T-helper 22 cell (primary cell): ENCODE measurements at places on chromosomes 11 and 22.

DNA sequence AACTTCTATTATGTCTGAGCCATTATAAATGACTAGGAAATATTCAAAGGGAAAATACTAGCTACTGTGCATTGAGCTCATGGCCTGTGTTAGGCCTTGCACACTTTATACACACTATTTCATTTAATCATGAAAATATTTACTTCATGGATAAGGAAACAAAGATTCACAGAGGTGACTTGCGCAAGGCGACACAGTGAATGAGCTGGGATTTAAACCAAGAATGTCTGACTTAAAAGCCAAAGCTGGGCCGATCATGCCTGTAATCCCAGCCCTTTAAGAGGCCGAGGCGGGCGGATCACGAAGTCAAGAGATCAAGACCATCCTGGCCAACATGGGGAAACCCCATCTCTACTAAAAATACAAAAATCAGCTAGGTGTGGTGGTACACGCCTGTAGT is 231.5 kb downstream of the MIAT start:
- DNase-seq, result no peak

DNA sequence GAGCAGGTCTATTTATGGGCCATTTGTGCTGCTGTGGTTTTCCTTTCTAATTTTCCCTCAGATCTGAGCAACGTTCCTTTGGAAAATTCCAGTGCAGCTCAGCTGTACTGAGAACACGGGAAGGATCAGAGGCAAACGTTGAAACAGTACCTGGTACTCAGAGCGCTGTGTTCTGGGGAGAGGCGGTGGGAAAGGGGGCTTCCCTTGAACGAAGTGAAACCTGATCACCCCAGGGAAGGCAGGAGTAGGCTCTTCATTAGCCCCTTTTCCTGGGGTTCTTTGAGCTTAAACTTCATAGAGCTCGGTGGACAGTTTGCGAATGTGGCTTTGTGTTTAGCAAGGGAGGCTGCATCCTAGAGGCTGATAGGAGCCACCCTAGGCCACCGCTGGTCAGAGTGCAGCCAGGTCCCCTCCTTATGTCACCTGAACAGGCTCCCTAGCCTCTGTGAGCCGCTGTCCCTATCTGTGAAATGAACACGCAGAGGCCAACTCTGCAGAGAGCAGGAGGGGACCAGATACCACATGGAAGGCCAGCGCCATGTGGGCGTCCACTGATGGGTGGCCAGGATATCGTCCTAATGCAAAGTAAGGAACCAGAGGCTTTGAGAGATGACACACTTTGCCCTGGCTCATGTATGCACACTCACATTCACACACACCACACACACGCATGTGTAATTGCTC is 1464.8 kb downstream of the BRD1 start:
- no peak for DNase-seq

DNA sequence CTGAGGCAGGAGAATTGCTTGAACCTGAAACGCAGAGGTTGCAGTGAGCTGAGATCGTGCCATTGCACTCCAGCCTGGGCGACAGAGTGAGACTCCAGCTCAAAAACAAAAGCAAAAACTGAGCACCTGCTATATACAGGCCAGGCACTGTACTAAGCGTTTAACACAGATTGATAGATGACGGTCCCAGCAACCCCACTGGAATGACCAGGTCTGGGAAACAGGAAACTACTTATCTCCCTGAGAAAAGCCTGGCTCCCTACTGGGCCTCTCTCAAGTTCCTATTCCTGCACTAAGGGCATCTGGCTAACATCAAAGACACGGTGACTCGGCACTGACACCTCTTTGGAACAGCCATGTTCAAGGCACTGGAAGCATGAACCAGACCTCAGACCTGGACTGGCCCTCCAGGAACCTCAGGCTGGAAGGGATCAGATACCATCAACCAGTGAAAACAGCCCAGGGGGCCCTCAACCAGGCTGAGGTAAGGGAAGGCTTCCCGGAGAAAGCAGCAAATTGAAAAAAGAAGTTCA is 16.6 kb downstream of the ARAP1 start:
- no peak for DNase-seq

GRCh38 chr11:130700092-130700491 is 216.2 kb downstream of the SNX19 start:
- no peak for DNase-seq

- no peak for DNase-seq
Observed at GRCh38 chr11:34583818-34584217, 37.1 kb upstream of the EHF start.

DNA sequence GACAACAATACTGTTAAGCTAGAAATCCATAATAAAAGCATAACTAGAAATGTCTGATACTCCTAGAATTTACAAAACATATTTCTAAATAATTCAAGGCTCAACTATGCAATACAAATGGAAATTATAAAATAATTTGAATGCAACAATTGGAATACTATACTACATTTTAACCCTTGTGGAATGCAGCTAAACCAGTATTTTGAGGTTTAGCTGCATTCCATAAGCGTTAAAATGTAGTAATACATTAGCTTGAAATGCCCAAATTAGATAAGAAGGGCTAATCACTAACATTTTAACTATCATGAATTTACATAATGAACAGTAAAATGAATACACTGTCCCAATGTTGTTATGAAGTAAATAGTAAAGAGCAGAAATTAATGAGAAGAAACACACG is 617.2 kb upstream of the CHORDC1 start:
- DNase-seq, result no peak

DNA sequence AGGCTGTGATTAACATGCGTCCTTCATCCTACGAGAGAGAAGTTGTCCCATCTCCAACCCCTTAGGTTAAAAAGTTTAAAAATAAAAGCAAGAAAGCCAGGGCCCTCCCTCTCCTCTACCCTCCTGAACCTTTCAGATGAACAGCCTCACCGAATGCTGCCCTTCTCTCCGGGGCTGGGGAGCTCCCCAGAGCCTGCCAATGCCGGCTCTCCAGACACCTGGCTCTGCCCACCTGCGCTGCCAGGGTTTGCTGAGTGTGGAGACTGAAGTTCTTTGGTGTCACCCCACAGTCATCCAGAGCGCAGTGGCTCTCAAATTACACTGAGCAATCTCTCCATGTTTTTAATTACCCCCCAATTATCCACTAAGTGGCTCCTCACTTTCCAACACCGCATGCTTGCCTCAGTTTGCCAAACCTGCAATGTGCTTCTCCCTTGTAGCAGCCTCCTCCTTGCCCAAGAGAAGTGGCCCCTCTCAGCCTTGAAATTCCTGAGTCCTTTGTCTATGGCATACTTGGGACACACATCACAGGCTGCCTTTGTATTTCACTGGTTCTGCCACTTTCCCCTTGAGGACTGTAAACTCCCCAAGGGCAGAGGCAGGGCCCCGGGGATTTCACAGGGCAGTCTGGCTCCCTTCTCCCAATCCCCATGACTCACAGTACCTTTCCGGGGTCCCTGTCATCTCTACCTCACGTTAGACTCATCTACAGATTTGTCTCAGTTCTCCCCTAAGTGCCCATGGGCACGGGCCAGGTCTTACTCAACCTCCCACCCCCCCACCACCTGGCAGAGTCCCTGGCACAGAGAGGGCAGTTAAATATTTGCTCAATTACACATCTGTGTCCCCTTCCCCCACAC is 2.0 kb downstream of the MYH9 start:
- DNase-seq, result peak; percentile 74

DNA sequence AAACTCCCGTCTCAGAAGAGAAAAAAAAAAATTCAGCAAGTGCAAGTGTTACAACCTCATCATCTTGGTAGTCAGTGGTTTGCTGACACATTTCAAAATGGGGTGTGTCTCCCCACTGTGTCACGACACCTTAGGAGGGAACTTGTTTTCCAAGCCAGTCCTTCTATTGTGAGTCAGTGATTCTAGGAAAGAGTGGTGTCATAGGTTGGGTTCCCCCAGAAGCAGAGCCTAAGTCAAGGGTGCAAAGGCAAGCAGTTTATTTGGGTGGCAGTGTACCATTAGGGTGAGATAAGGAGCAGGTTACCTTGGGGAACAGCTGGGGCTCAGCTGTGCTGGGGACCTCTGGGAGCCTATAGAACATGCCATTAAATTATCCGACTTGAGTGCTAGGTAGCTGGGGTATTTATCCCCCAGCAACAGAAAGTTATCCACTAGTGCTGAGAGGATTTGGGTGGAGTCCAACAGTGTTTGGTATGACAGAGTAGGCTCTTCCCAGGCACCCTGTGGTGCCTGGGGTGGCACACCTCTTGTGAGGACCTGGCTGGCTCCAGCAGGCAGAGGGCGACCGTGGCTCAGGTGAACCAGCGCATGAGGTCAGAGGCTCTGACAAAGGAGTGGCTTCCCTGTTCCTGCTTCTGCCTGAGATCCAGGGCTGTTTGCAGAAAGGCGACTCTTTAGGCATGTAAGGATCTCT is 41.7 kb downstream of the KIAA1671 start:
- DNase-seq, result no peak

DNA sequence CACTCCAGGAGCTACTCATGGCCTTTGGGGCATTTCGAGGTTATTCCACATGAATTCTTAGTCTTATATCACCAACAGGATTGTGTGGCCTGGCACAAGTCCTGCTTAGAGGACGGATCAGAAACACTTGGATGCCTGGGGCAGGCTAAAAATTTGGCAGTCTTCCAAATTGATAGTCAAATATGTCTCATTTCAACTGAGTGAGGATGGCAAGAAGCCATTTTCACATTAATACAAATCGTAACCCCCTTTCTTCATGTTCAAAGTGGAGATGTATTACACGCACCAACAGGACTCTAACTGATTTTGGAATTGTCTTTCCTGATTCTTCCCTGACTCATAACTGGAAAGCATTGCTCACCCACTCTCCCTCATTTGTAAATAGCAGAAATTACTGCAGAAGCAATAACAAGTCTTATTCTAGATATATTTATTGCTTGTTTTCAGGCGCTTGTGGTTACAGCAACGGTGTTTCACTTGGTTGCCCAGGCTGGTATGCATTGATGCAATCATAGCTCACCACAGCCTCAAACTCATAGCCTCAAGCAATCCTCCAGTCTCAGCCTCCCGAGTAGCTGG is 10.3 kb upstream of the CCDC86 start:
- DNase-seq, result no peak

DNA sequence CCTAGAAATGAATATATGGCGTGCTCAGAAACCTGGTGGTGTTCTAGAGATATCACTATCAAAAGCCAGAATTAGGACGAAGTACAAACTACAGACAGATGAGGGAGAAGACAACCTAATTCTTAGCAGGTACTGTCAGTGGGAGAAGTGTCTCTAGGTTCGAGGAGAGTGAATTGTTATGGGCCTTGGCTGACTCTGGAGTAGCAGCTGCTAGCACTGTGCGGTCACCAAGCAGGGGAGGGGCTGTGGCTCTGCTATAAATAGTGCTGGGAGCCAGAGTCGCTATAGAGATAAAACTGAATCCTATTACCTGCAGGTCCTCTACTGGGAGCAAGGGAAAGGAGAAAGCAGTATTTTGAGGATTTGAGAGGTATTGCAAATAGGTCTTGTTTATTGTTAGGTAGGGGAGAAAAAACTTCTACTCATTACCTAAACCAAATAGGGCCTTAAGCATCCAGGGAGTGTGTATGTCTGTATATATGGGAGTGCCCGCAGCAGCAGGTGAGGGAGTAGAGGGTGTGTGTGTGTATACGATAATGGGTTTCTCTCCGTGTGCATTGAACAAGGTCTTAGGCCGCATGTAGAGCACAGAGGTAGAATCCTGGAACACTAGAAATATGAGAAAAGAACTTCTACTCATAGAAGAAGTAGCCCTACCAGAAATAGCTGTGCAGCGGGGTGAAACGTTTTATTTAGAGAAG is 2.2 kb downstream of the MADD start:
- no peak for DNase-seq

DNA sequence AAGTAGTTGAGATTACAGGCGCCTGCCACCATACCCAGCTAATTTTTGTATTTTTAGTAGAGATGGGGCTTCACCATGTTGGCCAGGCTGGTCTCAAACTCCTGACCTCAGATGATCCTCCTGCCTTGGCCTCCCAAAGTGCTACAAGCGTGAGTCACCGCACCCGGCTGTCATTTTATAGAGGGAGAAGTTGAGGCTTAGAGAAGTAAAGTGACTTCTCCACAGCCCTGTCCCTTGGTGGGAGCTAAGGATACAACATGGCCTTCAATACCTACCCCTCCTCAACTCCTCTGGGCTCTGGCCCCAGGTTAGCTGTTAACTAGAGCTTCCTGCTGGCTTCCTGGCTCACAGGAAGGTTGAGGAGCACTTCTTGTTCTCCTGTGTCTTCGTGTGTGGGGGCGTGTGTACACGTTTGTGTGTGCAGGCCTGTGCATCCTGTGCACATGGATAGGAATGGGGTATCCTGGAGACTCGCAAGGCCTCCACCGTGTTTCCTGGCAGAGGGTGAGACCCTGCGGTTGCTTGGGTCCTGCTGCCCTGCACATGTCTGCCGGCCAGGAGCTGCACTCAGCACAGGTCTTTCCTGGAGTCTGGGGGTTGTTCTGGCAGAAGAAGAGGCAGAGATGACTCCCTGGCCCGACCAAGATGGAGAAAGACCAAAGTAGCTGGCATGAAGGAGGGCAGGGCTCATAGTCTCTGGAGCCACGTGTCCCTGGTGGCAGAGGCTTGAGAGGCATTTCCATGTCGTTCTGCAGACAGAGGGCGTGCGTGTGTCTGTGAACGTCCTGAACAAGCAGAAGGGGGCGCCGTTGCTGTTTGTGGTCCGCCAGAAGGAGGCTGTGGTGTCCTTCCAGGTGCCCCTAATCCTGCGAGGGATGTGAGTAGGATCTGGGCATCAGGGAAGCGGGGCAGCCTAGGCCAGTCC is 2.4 kb downstream of the SIDT2 start:
- DNase-seq, result peak; percentile 38

GRCh38 chr11:105244160-105244825 is 104.7 kb upstream of the CARD18 start:
- DNase-seq, result no peak

- no peak for DNase-seq
Observed at GRCh38 chr22:22816766-22817410, 70.7 kb upstream of the IGLL5 start.

GRCh38 chr11:96095884-96096303 is 172.0 kb upstream of the MTMR2 start:
- DNase-seq, result no peak

DNA sequence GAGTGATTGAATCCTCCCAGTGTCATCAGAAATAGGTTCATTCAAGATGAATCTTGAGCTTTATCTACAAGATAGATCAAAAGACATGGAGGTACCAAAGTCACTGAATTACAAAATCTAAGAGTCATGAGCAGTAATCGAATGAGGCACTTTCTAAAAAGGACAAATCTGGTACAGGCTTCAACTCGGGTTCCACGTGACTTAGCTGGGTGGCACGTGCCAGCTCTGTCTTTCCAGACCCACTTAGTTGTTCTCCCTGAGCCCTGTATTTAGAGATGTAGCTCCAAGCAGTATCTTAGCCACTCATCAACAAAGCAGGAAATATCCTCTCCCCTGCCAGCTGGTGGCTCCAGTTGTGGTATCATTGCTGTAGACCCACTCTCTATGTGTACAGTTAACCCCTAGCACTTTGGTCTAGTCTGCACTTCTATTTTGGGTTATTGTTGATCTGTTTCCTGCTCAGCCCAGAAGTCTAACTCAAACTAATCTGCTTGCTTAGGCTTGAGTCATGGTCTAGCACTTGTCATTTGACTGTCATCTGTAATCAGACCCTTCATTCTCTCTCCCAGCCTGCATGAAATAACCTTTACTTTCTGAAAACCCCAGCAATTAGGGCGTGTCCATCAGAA is 528.7 kb downstream of the ETS1 start:
- no peak for DNase-seq
